ENCODE measurements at places on chromosomes 2 and 18. TPM values are rescaled to one million over a fixed set of nuclear protein-coding genes. Genes with fewer than 3 reads are reported as not detected.

DNA sequence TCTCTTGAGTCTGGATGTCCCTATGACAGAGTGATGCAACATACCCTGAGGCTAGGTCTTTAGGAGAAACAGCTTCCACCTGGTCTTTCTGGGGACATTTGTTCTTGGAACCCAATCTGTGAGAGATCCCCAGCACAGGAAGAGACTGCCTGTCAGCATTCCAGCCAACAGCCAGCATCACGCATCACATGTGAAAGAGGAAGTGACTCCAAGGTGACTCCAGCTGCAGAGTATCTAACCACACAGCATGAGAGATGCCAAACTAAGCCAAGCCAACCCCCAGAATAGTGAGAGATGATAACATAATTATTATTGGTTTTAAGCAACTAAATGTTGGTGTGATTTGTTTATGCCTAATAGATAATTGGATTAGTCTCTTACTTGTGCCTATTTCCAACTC lies 35.7 kb downstream of the C18orf63 start:
- peak; percentile 63 for ATAC-seq

The MRPL33 gene
- total RNA-seq: 53.1 TPM

GRCh38 chr2:37282746-37283145 lies 41.9 kb downstream of the PRKD3 start:
- ATAC-seq: no peak

- no peak for ATAC-seq
These were observed 34.5 kb downstream of the RAB31 start for GRCh38 chr18:9742524-9743131.

GRCh38 chr18:13428319-13428718 lies 209.8 kb downstream of the LDLRAD4 start:
- ATAC-seq: peak; percentile 43

The ARHGAP28 gene
- not detected for total RNA-seq

GRCh38 chr18:44601447-44601846 lies 79.2 kb upstream of the SETBP1 start:
- ATAC-seq: no peak

DNA sequence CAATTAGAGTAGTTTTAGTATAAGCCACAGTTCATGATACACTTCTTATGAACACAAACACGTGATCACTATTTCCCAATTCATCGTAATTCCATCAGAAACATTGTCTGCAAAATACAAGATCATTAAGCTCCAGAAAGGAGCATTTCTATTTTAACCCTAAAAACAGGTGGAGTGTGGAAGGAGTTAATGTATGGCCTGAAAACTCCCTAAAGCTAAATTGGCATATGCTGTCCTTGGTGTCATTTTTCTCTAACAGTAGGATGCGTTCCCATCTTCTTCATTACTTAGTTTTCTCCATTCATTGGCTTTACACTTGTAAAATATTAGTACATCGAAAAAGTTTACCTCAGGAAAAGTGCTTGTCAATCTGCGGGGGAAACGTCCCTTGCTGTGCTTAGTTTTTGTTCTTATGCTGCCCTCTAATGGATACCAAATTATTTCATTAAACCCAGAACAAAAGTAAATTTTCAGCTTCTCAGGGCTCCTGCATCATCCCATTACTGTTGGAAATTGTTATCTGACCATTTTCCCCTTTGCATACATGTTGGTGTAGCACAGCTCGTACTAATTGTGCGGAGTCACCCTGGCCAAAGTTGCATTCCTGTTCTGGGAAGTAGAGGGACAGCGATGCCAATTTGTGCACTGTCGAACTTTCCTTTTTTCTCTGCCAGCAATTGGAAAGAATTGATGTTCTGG lies 153.4 kb downstream of the GPD2 start:
- peak; percentile 35 for ATAC-seq

GRCh38 chr18:8673256-8674209 lies 31.8 kb upstream of the MTCL1 start:
- ATAC-seq: peak; percentile 34

The VWA3B gene
- total RNA-seq: not detected

GRCh38 chr18:24605444-24605843 lies 145.0 kb downstream of the HRH4 start:
- no peak for ATAC-seq

- no peak for ATAC-seq
These were observed 45.9 kb downstream of the TMEM237 start for GRCh38 chr2:201597397-201597796.

DNA sequence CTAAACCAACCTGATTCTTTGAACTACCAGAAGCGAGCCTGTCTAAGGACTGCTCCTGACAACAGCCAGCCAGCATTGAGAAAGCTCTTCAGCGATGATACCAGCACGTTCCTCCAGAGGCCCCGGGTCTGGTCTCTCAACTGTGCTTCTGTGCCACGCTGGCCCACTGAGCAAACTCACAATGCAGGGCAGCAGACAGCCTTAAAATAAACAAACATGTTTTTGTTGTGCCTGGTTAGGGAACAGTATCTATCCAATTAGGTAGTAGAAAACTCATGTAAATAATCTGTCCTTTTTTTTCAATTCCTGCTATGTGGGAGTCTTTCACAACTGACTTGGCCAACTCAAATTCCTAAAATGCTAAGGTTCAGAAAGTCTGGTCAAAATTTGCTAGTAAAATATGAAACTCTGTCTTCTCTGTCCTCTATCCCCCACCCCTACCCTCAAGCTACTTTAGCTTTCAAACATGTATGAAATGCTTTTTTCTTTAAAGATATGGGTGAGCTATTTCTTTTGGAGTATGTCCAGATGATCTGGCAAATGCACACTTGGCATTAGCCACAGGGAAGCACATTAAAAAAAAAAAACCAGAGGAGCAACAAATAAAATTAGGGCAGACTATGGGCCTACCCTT lies 21.4 kb upstream of the EML4 start:
- no peak for ATAC-seq

GRCh38 chr2:46135958-46136357 lies 161.2 kb upstream of the EPAS1 start:
- no peak for ATAC-seq

The SP100 gene
- 175 TPM for total RNA-seq

GRCh38 chr2:204860274-204860673 lies 315.0 kb downstream of the PARD3B start:
- ATAC-seq: no peak

DNA sequence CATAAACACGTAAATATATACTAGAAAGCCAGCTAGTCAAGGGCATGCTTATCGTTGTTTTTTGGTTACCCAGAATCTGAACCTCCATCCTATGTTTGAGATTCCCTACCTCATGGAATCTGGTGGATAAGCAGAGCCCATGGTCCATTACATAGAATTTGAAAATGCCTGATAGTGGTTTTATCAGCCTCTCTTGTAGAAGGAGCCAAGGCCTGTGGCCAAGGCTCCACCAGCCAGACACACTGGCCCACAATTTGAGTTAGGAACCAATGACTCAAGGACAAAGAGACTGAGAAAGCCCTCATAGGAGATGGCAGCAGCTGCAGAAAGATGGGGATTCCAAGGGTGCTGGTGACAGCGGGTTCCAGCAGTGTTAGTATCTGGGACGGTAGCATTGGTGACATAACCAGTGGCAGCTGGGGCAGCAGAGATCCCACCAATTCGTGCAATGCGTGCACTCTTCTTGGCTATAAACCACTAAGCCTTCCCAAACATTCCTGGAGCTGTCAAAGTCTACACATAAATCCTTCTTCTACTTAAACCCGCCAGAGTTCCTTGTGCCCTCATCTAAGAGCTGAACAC lies 51.2 kb upstream of the RMDN2 start:
- no peak for ATAC-seq

DNA sequence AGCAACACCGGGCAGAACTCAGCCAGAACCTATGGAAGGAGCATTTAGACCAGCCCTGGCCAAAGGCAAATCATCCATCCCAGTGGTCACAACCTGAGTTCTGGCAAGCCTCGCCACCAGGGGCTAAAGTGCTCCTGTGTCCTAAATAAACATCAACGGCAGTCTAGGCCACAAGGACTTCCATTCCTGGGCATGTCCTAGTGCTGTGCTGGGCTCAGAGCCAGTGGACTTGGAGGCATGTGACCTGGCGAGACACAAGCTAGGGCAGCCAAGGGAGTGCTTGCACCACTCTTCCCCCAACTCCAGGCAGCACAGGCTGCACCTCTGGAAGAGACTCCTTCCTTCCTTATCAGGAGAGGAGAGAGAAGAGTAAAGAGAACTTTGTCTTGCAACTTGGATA lies 69.0 kb downstream of the ST6GAL2 start:
- ATAC-seq: no peak

The COL4A4 gene
- total RNA-seq: 0.08 TPM

- no peak for ATAC-seq
These were observed 15.5 kb upstream of the NFU1 start for GRCh38 chr2:69452687-69453086.

GRCh38 chr2:204135752-204136151 lies 199.2 kb downstream of the ICOS start:
- ATAC-seq: peak; percentile 82

DNA sequence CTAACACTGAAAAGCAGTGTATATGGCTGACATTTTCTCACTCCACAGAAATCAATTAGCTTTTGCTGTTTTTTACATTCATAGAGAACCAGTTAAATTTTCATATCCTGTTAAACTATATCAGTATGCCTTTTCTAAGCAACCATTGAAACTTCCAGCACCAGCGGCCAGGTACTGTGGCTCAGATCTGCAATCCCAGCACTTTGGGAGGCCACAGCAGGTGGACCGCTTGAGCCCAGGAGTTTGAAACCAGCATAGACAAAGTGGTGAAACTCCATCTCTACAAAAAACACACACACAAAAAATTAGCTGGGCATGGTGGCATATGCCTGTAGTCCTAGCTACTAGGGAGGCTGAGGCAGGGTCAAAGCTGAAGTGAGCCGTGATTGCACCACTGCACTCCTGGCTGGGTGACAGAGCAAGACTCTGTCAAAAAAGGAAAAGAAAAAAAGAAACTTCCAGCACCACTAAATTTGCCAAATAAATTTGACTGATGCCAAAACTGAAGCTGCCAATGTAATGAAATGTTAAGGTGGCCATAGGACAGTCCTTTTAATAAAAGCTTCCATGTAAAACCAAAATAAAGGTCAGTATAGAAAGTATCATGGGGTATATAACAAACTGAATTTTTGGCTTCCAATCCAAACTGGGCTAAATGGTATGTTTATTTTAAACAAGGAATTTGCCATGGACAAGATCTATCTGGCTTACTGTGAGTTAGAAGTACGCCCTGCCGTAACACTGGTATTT lies 3.5 kb downstream of the SFT2D3 start:
- ATAC-seq: no peak

GRCh38 chr2:106953236-106953635 lies 67.3 kb upstream of the ST6GAL2 start:
- ATAC-seq: no peak

- ATAC-seq: no peak
These were observed 748.0 kb downstream of the DPP10 start for GRCh38 chr2:115190459-115190858.

The GRB14 gene
- total RNA-seq: not detected

The OTOS gene
- not detected for total RNA-seq

GRCh38 chr2:96737831-96738230 lies 2.0 kb downstream of the LMAN2L start:
- ATAC-seq: peak; percentile 5

GRCh38 chr2:159073256-159073655 lies 104.8 kb downstream of the TANC1 start:
- ATAC-seq: no peak

The TRIM43 gene
- total RNA-seq: 0.17 TPM

Data from activated T-helper 17 cell treated with anti-CD3 and anti-CD28 coated beads, Interleukin-2, amount 50 U/mL, for 72 hours (primary cell).